ENCODE measurements at places on chromosomes 3 and 15. TPM values are rescaled to one million over a fixed set of nuclear protein-coding genes. Genes with fewer than 3 reads are reported as not detected.

The ZMAT3 gene
- 14.2 TPM for total RNA-seq

DNA sequence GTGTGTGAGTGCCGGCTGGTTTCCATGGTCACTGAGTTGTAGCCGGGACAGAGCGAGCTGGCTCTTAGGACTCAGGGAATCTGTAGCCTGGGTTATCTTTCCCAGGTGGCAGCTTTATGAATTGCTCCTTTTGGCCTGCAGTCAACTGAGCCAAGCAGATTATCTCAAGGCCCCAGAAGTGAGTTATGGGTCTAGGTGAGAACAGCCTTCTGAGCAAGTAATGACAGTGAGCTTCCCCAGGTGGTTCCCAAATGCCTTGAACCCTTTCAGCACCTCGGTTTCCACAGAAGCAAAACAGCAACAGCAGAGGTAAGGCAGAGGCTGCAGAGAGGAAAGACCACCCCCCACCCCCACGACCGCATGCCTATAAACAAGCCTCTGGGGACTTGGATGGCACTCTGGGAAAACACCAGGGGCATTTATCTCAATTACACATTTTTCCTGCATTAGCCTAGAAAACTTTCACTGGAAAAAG, 56.7 kb upstream of the DGKG start:
- no peak for DNase-seq

The SNTN gene
- total RNA-seq, result not detected

GRCh38 chr15:63277893-63278456, 570 bp downstream of the APH1B start:
- DNase-seq, result no peak

DNA sequence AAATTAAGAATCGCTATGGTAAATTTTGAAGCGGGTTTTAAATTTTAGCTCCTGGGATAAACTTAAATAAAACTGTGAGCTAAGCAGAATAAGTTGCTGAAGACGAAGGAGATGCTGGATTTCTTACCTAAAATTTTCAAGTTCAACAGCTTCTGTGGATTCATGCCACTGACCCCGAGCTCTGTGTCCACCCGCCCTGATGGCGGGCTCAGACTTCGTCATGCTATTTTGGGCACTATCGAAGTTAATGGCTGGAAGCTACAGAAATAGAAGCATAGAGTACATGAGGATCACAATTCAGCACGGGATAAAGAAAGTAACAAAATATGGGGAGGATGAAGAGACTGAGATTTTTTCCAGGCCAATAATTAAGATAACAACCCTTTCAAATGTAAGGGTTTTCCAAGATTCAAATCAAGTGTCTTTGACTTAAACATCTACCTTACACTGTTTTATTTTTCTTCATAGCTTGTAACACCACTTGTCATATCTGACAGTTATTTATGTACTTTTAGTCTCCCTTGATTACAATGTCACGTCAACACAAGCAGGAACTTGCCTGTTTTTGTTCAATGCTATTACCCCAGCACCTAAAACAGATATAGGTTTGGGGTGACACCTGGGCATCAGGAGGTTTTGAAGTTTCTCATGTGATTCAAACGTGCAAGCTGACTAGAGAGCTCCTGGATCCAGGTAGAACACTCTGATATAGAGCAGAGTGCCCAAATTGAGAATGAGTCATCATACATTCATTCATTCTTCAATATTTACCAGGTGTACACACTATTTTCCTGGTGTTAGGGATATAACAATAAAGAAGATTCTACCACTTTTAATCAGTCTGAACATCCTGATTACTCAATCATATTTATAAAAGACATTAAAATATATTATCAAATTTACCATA, 23.0 kb downstream of the NEK10 start:
- no peak for DNase-seq

DNA sequence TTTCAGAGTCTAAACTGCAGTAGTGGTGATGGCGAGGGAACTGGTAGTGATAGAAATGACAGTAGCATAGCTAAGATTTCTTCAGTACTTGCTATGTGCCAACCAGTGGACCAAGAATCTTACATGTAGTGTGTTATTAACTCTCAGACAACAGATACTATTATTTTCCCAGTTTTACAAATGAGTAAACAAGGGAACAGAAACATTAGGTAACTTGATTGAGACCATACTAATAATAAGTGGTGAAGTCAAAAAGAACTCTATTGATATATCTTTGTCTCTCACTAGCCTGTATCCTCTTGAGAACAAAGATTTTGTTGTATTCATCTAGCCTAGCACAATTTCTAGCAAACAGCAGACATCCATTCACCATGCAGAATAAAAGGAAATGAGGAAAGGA, 250.1 kb downstream of the ZBTB20 start:
- no peak for DNase-seq

GRCh38 chr15:38267421-38268022, 14.9 kb downstream of the SPRED1 start:
- DNase-seq, result no peak

The ILDR1 gene
- total RNA-seq, result 27.7 TPM

The UACA gene
- 77.1 TPM for total RNA-seq

DNA sequence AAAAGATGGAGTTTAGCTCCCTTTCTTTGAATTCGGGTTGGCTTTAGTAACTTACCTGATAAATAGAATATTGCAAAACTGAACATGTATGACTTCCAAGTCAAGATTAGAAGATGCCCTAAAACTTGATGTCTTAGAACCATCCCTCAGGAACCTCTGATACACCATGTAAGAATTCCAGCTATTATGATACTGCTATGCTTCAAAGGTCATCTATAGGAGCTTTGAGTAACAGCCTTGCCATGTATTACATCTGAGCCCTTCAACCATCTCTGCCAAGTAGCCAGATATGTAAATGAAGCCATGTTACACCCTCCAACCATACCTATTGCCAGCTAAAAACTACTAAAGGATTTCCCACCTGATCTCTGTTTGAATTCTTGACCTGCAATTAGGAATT, 854.2 kb downstream of the SI start:
- DNase-seq, result no peak

The PTH1R gene
- total RNA-seq, result 1.7 TPM

The CHRD gene
- 2.6 TPM for total RNA-seq

- DNase-seq, result no peak
Measured at GRCh38 chr3:53229171-53229570, 26.7 kb downstream of the TKT start.

- DNase-seq, result no peak
Measured at GRCh38 chr3:143465666-143466065, 346.1 kb downstream of the CHST2 start.

- no peak for DNase-seq
Measured at GRCh38 chr3:117735481-117736101, 1026.0 kb downstream of the TUSC7 start.

GRCh38 chr3:171526869-171527268, 66.7 kb upstream of the TNIK start:
- DNase-seq, result no peak

DNA sequence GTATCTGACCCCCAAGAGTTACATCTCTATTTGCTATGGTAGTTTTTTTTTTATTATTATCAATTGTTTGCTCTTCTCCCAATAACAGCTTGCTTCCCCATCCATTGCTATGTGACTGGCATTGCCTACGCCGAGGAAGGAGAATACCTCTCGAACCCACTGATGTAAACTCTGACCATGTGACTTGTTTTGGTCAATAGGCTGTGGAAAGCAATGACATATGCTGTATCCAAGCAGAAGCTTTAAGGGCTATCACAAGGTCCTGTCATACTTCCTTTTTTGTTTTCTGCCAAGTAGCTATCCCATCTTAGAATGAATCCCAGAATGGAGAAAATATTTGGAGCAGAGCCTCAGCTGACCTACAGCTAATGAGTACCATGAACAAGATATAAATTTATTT, 111.0 kb upstream of the FRMD4B start:
- DNase-seq, result no peak

DNA sequence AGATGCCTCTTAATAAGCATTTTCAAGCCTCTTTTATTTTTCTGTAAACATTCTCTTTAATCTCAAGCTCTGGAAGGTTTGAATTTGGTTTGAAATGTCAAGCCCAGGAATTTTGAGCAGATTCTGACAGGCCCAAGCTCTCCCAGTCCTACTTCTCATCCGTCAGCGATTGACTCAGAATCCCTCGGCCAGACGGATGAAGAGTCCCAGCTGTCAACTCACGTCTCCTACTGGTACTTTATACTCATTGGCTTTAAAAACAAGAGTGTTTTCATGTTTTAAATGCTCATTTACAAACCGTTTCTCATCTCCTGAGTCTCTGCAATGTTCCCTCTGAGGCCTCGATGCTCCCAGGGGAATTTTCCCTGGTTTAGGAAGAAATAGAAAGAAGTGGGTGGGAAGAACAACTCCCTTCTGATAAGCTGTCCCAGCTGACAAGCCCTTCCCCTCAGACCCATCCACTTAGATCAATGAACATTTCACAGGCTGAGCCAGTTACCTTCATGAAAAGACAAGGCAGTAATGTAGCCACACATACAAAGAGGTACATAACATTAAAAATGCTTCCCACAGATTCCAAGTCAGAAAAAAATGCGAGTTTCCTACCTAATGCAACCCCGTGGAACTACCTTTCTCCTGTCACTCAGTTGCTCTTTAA, 478.2 kb upstream of the DPH6 start:
- no peak for DNase-seq

The AADACL2 gene
- 0.18 TPM for total RNA-seq

The STARD5 gene
- total RNA-seq, result 32.7 TPM

GRCh38 chr15:27201425-27201824, 230.4 kb downstream of the GABRG3 start:
- no peak for DNase-seq

DNA sequence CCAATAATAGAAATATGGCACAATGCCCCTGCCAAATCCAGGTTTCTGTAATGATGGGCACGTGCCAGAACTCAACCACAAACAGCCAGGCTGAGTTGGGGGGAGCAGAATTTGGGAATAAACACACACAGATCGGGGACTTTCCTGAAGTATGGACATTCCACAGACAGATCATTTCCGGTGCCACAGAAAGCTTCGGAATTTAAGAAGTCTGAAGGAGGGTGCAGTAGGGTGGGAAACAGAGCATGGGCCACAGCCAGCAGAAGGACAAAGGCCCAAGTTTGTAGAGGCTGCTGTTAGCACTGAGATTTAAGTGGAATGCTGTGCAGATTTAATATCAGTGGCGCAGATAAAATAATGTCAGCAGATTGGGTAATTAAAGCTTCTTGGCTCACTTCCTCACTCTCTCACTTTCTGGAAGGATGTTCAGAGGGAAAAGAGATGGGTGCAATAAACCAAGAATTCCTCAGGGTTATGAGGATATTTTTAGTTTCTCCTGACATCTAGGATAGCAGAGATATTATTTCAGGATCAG, 67.4 kb downstream of the MYLK start:
- DNase-seq, result no peak

- no peak for DNase-seq
Measured at GRCh38 chr3:184368586-184369183, 7.2 kb downstream of the POLR2H start.

The GP9 gene
- total RNA-seq, result 0.55 TPM

The TGM4 gene
- total RNA-seq, result not detected

DNA sequence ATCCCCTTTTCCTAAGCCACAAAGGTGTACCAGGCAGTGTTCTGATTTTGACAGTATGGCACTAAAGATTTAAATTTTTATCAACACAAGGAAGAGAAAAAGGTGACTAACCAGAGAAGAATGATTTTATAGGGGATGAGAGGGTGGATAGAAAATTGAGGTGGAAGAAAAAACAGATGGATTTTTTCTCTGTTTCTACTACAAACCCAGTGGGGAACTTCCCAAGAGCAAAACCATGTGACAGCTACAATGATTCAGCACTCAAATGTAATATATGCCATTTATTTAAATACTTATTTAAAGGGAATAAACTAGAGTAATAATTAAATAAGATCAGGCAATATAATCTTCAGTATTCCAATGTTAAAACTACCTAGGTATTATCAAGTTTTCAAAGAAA, 11.1 kb downstream of the DCUN1D1 start:
- DNase-seq, result no peak

The SETMAR gene
- 8.8 TPM for total RNA-seq

DNA sequence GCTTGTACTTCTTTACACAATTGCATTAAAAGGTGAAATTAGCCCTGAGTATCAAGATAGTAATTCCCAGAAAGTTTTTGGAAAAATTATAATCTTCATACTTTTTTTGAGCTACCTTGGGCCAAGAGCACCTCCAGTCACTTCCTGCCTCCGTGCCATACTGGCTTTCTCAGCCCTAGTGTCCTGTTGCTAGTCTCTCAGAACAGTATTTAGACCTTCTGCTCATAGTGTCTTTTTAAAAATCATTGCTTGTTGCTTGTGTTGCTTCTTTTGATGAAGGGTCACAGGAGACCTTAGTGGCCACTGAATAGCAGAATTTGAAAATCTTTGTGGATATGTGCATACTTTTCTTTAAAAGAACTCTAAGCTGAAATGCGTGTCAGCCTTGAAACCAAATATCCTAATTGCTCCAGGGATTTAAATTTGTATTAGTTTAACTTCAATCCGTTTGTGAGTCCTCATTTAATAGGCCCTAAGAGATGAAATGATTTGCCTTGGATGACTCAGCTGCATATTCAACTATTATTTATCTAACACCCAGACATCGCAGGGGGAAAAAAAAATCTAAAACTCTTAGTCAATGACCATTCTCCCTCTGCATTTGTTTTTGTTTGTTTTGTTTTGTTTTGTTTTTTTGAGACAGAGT, 29.1 kb upstream of the LXN start:
- DNase-seq, result no peak

The EPHB3 gene
- total RNA-seq, result 29.2 TPM

GRCh38 chr15:81968691-81969090, 77.1 kb downstream of the MEX3B start:
- no peak for DNase-seq

DNA sequence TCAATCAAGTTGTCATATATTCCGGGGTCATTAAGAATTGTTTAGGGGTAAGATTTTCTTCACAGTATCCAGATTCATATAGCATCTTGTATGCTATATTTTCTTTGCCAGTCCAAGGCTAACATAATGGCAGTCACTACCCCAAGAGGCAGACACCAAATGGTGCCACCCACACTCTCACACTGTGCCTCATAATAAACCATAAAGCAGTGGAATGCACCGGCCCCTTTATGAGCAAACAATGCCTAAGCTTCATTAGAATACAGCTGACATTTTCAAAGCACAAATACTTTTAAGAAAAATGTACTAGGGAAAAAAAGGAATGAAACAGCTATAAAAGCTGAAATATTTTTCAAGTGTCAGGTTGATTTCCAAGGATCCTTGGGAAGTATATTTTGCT, 121.6 kb downstream of the TFDP2 start:
- peak; percentile 31 for DNase-seq
